ENCODE measurements at places on chromosomes 3 and 15. TPM values are rescaled to one million over a fixed set of nuclear protein-coding genes. Genes with fewer than 3 reads are reported as not detected.

GRCh38 chr3:188505151-188505550, 351.2 kb downstream of the LPP start:
- DNase-seq, result no peak

GRCh38 chr15:92600856-92601255, 54.7 kb downstream of the FAM174B start:
- DNase-seq, result no peak

- DNase-seq, result no peak
Measured at GRCh38 chr3:13896473-13897154, 16.7 kb upstream of the WNT7A start.

- no peak for DNase-seq
Measured at GRCh38 chr3:42957573-42957972, 21.5 kb upstream of the GASK1A start.

DNA sequence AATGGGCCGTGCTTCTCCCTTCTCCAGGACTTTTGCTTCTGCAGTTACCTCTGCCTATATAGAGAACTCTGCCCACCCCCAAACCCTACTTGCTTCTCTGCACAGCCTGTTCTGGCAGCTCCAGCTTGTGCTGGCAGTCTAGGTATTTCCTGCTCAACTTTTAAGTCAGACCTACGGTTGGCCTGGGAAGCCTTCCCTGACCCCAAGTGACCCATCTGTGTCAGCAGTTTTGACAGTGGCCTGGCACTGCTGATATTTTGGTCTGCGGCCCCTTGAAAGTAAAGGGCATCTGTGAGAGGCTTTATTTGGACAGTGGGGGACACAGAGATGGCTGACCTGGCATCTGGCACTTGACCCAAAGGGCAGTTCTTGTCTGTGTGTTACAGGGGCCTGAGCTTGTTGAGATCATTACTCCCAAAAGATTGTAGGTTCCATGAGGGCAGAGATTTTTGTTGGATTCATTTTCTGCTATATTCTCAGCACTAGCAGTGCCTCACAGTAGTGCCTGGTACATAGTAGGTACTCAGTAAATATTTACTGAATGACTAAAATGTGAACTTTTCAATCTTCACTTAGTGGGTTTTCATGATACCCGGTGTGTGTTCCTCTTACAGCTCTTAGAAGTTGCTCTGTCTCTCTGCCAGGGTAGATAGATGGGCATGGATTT, 55.2 kb upstream of the TRAK1 start:
- DNase-seq, result no peak

Gene THPO
- total RNA-seq, result not detected

GRCh38 chr3:184968115-184968514, 156.1 kb downstream of the VPS8 start:
- no peak for DNase-seq

GRCh38 chr3:44061961-44062360, 179.7 kb upstream of the TOPAZ1 start:
- no peak for DNase-seq

GRCh38 chr3:184586851-184587250, 25.3 kb downstream of the EPHB3 start:
- no peak for DNase-seq

GRCh38 chr15:101172501-101173071, 79.3 kb downstream of the CHSY1 start:
- no peak for DNase-seq

DNA sequence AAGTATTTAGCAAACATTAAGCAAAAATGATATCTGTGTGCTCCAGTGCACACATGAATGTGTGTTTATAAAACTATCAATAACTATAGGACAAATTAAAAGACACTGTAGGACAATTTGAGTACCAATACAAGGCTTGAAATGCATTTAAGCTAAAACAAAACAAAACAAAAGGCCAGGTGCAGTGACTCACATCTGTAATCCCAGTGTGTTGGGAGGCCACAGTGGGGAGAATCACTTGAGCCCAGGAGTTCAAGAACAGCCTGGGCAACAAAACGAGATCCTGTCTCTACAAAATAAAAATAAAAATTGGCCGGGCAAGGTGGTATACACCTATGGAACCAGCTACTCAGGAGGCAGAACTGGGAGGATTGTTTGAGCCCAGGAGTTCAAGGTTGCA, 50.7 kb downstream of the CSNK1G1 start:
- DNase-seq, result no peak

DNA sequence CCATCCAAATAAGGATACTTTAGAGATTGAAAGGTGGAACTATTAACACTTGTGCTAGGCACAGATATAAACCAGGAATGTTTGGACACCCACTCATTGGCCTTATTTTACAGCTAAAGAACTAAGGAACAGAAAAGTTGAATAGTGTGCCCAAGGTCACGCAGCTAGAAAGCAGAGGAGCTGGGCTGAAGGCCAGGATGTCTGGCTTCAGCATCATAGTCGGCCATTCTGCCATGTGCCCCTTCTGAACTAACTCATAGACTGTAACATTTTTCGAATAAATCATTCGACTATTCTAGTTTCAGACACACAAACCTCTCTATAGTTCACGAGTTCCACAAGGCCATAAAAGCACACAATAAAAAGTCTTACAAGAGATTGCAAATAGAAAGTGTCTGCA, 71.1 kb downstream of the SUMF1 start:
- DNase-seq, result no peak

Gene LINS1
- 16.2 TPM for total RNA-seq

DNA sequence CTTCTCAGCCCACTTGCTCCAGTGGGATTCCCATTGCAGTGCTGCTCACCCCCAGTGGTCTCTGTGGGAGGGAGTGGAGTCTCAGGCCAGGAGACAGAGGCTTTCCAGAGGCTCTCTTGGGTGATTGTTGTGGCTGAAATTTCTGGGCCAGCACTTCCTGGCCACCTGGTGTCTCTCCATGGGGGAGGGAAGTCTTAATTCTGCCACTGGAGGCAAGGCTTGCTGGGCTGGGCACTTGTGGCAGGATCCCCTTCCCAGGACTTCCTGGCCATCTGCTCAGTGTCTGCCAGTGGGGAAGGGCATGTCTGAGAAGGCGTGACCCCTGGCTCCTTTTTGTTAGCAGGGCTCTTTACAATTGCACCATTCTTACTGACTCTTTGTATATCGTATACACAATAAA, 351.8 kb downstream of the GABRB3 start:
- no peak for DNase-seq

Gene HRG
- not detected for total RNA-seq

Gene CPNE4
- total RNA-seq, result not detected

GRCh38 chr15:69131362-69132220, 28.8 kb upstream of the GLCE start:
- DNase-seq, result no peak

GRCh38 chr15:97745481-97746071, 214.9 kb upstream of the ARRDC4 start:
- DNase-seq, result peak; percentile 19

Gene SNX22
- 1.1 TPM for total RNA-seq

Gene SYNPR
- total RNA-seq, result under 0.01 TPM

DNA sequence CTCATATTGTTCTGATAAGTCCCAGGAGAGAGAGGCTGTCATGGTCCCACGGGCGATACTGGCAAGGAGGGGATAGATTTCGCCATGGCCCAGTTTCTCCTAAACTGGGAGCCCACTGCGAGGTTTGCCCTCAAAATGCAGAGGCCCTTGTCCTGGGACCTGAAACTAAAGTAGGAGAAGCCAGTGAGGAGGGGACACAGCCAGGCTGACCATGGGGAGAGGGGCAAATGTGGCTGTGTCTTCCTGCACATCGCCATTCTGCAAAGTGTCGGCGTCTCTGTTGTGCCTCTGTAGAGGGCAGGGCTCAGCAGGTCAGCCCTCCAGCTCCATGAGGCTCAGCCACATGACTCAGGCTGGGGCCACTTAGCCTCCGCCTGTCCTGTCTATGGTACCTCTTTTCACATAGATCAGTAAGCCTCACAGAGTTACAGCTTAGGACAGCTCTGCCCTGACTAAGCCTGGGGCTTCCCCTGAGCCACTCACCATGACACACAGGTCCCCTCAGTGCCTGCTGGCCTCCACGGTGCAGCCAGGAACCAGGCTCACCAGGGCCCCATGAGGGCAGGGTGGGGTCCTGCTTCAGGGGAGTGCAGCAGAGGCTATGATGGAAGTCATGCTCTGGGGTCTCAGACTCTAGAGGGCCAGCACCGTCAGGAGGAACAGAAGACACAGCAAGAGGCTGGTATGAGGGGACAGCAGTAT, 28.6 kb upstream of the PLXNA1 start:
- no peak for DNase-seq

DNA sequence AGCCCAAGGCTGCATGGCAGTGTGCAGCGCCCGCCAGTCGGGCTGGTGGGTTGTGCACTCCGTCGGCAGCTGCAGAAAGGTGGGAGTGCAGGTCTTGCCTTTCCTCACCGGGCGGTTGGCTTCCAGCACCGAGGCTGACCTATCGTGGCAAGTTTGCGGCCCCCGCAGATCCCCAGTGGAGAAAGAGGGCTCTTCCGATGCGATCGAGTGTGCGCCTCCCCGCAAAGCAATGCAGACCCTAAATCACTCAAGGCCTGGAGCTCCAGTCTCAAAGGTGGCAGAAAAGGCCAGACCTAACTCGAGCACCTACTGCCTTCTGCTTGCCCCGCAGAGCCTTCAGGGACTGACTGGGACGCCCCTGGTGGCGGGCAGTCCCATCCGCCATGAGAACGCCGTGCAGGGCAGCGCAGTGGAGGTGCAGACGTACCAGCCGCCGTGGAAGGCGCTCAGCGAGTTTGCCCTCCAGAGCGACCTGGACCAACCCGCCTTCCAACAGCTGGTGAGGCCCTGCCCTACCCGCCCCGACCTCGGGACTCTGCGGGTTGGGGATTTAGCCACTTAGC, 4.3 kb downstream of the ISL2 start:
- peak; percentile 70 for DNase-seq

Gene BFSP2
- total RNA-seq, result 0.27 TPM

Gene A4GNT
- not detected for total RNA-seq

DNA sequence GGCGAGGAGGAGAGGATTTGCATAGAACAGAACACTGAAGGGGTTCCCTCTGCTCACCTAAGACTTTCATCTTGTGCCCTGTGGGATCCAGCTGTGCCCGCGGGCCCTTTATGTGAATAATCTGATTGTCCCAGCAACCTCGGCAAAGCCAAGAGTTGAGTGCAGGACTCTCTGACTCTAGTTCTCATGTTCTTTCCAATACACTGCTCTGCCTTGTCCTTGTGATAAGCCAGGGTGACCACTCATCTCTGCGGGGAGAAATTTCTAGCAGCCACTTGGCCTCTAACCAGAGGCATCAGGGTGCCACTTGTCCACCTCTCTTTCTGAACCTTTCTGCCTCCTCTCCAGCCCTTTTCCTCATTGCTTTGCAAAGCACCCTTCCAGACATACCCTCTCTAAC, 31.8 kb downstream of the AQP9 start:
- no peak for DNase-seq

GRCh38 chr3:29247088-29247745, 33.7 kb upstream of the RBMS3 start:
- no peak for DNase-seq

- no peak for DNase-seq
Measured at GRCh38 chr15:35720019-35720418, 174.1 kb upstream of the DPH6 start.

DNA sequence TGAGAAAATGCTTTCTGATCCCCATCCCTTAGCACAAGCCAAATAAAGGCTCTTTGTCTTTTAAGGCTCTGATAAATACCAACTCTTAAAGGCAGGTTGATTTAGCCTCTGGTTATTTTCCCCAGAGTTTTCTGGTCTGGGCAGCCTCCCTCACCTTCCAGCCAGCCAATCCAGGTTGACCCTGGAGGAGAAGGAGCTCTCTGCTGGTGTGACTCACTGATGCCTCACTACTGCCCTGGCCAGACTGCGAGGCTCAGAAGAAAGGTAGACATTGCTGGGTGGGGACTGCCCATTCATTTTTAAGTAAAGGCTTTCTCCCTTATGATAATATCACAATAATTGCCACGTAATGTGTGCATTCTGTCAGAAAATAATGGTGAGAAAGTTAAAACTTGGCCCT, 37.1 kb downstream of the SLCO3A1 start:
- DNase-seq, result no peak

DNA sequence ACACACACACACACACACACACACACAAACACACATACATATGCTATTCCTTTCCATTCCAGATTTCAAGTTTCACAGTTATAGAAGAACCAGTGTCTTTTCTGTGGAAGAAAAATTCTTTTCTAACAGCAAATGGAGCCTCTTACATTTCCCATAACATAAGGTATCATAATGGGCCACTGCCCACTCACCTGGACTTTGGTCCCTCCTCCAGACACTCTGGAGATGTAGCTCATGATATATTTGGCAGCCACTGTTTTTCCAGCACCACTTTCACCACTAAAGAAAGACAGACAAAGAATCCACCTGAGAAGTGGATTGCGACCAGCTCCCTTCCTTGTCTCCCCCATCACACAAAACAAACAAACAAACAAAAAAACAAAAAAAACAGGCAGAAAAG, 29.8 kb downstream of the LDHAL6B start:
- no peak for DNase-seq

DNA sequence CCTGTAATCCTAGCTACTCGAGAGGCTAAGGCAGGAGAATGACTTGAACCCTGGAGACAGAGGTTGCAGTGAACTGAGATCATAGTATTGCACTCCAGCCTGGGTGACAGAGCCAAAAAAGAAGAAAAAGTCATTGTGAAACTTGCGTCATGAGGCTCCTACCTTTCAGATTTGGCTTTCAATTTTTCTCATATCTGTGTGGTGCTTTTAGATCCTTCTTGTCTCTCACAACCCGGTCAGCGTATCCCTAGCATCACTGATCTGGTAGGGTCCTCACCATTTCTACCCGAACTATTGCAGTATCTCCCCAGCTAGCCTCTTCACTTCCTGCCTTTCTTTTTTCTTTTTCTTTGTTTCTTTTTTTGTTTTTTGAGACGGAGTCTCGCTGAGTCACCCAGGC, 21.6 kb upstream of the GCNT3 start:
- no peak for DNase-seq

DNA sequence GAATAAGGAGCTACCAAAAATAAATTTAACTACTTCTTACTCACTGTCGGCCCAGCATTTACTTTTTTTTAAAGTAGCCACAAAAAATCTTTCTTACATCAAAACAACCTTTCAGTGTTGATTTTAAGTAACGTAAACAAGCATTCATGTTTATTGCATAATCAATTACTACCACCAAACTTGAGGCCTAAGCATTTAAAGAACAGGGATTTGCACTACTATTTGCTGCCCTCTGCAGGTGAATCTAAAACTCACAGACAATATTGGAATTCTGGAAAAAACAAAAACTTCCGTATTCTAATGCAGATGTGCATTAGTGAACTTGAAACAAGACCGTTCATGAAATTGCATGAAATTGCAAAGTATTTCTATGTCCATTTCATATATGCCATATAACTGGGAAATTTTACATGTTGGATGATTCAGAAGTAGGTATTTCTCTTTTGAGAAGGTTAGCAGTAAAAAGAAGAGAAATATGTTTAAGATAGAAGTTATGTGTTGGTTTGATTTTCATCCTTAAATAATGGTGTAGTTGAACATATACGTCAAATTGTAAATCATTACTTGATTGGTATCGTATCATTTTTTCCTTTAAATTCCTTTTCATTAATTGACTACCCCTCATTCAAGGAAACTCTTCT, 55.6 kb downstream of the CGGBP1 start:
- no peak for DNase-seq

GRCh38 chr3:22012471-22012870, 261.5 kb upstream of the ZNF385D start:
- no peak for DNase-seq

Gene CDHR4
- 0.27 TPM for total RNA-seq
